Pericardium fibroblast (primary cell): ENCODE measurements at places on chromosomes 12 and 14. TPM values are rescaled to one million over a fixed set of nuclear protein-coding genes. Genes with fewer than 3 reads are reported as not detected.

CCDC38 gene
- total RNA-seq, result not detected in 2 replicates

ZNF891 gene
- 0.23 and 0.60 TPM in 2 replicates for total RNA-seq

EP400 gene
- total RNA-seq, result 7.2 and 10.3 TPM in 2 replicates

ACVRL1 gene
- 79.6 and 125 TPM in 2 replicates for total RNA-seq

TTC6 gene
- total RNA-seq, result not detected in 2 replicates

UNG gene
- total RNA-seq, result 18.5 and 22.5 TPM in 2 replicates

TAMALIN gene
- total RNA-seq, result 17.9 and 18.8 TPM in 2 replicates

VPS33A gene
- total RNA-seq, result 8.8 and 10.4 TPM in 2 replicates

SAMD15 gene
- total RNA-seq, result 0.34 and 1.3 TPM in 2 replicates

TMEM63C gene
- 3.4 TPM in 1 of 2 replicates, not detected in the other for total RNA-seq

KRT79 gene
- total RNA-seq, result not detected in 2 replicates

APOF gene
- not detected in 2 replicates for total RNA-seq

EML5 gene
- not detected in 2 replicates for total RNA-seq

GZMH gene
- not detected in 2 replicates for total RNA-seq

ADAM21 gene
- total RNA-seq, result under 0.01 and 0.23 TPM in 2 replicates

SMIM41 gene
- total RNA-seq, result 2.0 TPM in 1 of 2 replicates, not detected in the other

GPRC5D gene
- total RNA-seq, result not detected in 2 replicates

TCTN1 gene
- total RNA-seq, result 28.9 and 33.7 TPM in 2 replicates

PTCSC3 gene
- not detected in 2 replicates for total RNA-seq

JAG2 gene
- total RNA-seq, result 0.12 and 1.4 TPM in 2 replicates

IAPP gene
- total RNA-seq, result not detected in 2 replicates

STON2 gene
- 0.51 TPM in 1 of 2 replicates, not detected in the other for total RNA-seq

NGB gene
- not detected in 2 replicates for total RNA-seq

EIF2S3B gene
- total RNA-seq, result 0.35 and 6.4 TPM in 2 replicates

CCDC197 gene
- total RNA-seq, result not detected in 2 replicates

BCL2L14 gene
- total RNA-seq, result not detected in 2 replicates

NOC4L gene
- 9.0 and 12.1 TPM in 2 replicates for total RNA-seq

ETFBKMT gene
- total RNA-seq, result 3.2 and 4.0 TPM in 2 replicates

TAS2R19 gene
- 0.17 and 0.35 TPM in 2 replicates for total RNA-seq

CLEC9A gene
- total RNA-seq, result not detected in 2 replicates

RASSF8 gene
- total RNA-seq, result 31.2 and 42.3 TPM in 2 replicates

FOXA1 gene
- not detected in 2 replicates for total RNA-seq

CD69 gene
- total RNA-seq, result not detected in 2 replicates

PSEN1 gene
- 33.0 and 50.5 TPM in 2 replicates for total RNA-seq

ADAMTS20 gene
- not detected in 2 replicates for total RNA-seq

NXPH4 gene
- 12.1 and 14.1 TPM in 2 replicates for total RNA-seq

RTN1 gene
- total RNA-seq, result 0.09 and 0.35 TPM in 2 replicates

HOTAIR gene
- total RNA-seq, result 0.12 TPM in 1 of 2 replicates, not detected in the other

ZBTB42 gene
- total RNA-seq, result 3.2 and 3.9 TPM in 2 replicates

INHBE gene
- 7.0 and 7.2 TPM in 2 replicates for total RNA-seq

CCDC59 gene
- total RNA-seq, result 38.2 and 69.9 TPM in 2 replicates

DPPA3 gene
- not detected in 2 replicates for total RNA-seq

GRIP1 gene
- not detected in 2 replicates for total RNA-seq

RGS6 gene
- not detected in 2 replicates for total RNA-seq

PTPN21 gene
- 10.2 and 19.3 TPM in 2 replicates for total RNA-seq

RIN3 gene
- total RNA-seq, result 4.9 and 9.0 TPM in 2 replicates

SERPINA12 gene
- not detected in 2 replicates for total RNA-seq

SSTR1 gene
- total RNA-seq, result 0.23 and 0.60 TPM in 2 replicates

STYX gene
- 11.4 and 14.4 TPM in 2 replicates for total RNA-seq

VRTN gene
- total RNA-seq, result not detected in 2 replicates

AMDHD1 gene
- not detected in 2 replicates for total RNA-seq

ALX1 gene
- total RNA-seq, result 0.12 and 6.1 TPM in 2 replicates

NELL2 gene
- 0.09 and 0.47 TPM in 2 replicates for total RNA-seq

PLEK2 gene
- total RNA-seq, result 2.6 and 3.2 TPM in 2 replicates

ADCY4 gene
- total RNA-seq, result 0.26 and 2.1 TPM in 2 replicates

PLEKHD1 gene
- under 0.01 TPM in 1 of 2 replicates, not detected in the other for total RNA-seq

DLGAP5 gene
- 1.1 and 1.2 TPM in 2 replicates for total RNA-seq

BMAL2 gene
- 0.70 and 1.4 TPM in 2 replicates for total RNA-seq

KRT81 gene
- not detected in 2 replicates for total RNA-seq
